Retina (tissue), 1 donor: ENCODE measurements at places on chromosomes 11 and 22.

GRCh38 chr11:2927851-2928604 lies 1.2 kb downstream of the PHLDA2 start:
- DNase-seq: no peak

DNA sequence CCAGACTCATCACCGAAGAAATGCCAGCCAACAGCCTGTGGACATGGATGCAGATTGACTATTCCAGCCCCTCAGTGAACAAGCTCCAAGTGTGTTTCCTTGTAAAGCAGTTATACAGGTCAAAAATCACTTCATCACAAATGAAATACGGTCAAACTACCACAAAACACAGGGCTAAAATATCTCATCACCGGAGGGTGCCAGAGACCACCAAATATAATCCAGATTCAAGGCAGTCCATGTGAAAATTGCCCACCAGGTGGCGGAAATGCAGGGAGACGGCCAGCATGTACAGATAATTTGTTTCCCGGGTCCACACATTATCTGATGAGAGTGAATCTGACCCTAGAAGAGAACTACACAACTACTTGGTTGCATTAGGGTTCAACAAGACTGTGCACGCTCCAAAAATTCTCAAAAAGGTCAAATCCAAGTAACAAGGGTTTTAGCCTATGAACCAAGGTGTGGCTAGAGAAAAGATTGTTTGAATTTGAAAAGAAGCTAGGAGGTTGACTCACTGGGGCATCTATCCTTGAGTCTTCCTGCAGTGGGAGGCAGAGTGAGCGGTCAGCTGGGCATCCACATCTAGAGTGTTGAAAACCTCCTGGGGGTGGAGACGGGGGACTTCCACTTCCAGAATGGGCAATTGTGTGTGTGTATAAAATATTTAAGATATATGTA lies 71.7 kb downstream of the IGLL5 start:
- DNase-seq: peak; percentile 92

GRCh38 chr11:122226810-122227379 lies 110.9 kb upstream of the BLID start:
- DNase-seq: no peak

- DNase-seq: no peak
Observed at GRCh38 chr11:67435727-67436458, 1.6 kb downstream of the PTPRCAP start.

GRCh38 chr11:134150195-134150903 lies 73.4 kb downstream of the NCAPD3 start:
- DNase-seq: no peak

DNA sequence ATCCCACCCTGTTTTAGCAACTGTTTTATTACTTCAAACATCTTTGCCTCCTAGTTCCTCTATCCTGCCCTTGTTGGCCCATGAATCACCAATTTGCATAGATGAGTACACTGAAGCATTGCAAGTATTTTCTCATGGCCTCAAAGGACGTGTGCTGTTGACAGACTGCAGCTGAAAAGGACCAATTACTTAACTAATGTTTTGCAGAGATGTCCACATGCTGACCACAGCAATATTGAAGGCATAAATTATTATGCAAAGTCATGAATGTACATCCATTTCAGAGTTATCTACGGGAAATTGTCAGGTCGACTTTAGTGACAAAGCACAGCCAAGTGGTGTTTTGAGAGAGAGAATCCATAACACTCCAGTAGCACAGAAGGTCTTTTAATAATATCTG lies 64.8 kb downstream of the CADM1 start:
- no peak for DNase-seq

DNA sequence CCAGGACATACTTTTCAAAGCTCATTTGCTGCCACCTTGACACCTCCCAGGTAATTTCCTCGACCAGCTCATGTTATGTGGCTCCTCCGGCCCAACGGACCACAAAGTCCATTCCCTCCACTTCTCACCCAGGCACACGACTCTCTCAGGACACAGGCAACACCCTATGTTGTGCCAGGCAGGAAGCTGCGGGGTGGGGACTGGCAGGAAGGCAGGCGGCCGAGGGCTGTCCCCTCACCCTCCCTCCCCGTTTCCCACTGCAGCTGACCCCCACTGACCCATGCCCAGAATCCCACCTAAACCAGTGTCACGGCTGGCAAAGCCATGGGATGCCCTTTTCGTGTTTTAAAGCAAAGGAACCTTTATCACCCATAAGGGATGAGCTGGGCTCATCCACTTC lies 20.8 kb downstream of the CELSR1 start:
- DNase-seq: no peak

- no peak for DNase-seq
Observed at GRCh38 chr11:61473370-61474012, 35.1 kb upstream of the LRRC10B start.

GRCh38 chr11:70481625-70482528 lies 83.5 kb downstream of the CTTN start:
- DNase-seq: no peak

DNA sequence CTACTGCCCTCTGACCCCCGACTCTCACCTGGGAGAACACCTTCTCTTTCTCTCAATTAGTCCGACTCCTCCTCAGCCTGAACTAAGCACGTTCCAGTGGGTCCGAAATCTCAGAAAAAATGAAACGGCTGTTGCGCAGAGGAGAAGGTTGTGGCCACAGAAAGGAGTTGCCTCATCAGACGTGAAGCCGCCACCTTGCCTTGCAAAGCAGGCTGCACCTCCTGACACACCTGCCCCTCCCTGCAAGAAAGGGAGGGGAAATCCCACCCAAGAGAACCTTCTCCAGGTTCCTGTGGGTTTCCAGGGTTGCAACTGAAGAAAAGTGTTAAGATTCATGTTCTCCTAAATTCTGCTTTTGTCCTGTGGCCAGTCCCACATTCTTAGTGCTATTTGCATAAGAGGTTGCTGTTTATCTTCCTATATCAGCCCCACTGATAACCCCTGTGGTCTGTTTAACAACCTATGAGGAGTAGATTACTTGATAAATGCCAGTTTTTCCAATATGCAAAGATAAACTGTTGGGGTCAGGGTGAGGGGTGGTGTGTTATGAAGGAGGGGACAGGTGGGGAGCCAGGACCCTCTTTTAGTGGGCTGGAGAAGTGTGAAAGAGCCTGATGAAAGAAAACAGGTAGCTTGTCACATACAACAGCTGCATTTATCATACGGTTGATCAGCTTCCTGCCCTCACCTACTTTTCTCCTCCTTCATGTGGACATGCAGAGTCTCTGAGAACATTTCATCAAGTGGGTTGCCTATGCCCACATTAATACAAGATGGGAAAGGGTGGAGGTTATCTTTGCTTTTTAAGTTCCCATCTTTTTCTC lies 18.2 kb downstream of the ZBTB16 start:
- DNase-seq: no peak

- no peak for DNase-seq
Observed at GRCh38 chr22:42282252-42282942, 11.9 kb upstream of the TCF20 start.

DNA sequence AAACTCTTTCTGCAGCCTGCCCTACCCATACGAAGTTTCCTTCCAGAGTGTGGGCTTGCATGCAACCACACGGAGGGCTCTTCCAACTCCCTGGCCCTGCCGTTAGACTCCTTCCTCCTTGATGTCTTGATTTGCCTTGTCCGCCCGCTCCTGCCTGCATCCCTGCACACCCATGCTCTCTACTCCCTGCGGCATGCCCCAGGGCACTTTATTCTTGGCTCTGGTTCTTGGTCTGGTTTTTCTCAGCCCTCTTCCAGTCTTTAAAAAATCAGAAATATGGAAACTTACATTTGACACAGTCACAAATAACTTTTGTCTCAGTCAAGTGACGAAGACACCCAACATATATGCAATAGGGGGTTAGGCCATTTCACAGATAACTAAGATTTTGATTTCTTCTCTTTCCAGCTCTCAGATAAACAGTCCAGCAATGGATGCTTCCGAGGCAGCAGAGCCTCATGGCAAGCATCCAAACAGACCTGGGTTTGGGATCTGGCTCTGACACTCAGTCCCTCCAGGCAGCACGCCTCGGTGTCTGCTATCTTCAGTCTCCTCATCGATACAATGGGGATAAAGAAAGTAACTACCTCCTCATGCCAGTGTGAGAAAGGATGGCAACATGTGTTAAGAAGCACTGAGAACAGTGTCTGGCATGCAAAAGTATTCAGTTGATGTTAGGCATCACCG lies 15.7 kb upstream of the OPCML start:
- DNase-seq: no peak

- DNase-seq: no peak
Observed at GRCh38 chr11:94030059-94030458, 8.9 kb downstream of the HEPHL1 start.

- DNase-seq: no peak
Observed at GRCh38 chr22:20840646-20841371, 17.8 kb downstream of the PI4KA start.

DNA sequence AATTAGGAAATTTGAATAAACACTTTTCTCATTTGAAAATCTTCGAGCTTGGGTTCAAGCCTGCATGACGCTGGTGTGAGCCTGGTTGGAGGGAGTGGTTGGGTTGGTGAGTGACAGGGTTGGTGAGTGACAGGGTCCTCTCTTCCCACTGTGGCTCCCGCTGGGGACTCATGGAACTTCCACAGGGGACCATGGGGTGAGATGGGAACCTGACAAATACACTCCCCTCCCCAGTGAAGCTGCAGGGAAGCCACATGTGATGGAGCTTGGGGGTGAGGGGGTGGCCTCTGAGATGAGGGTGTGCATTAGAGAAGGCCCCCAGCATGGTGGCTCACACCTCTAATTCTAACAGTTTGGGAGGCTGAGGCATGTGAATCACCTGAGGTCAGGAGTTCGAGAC lies 66.8 kb downstream of the RTL6 start:
- no peak for DNase-seq

GRCh38 chr22:26751217-26751616 lies 93.8 kb downstream of the MIAT start:
- DNase-seq: peak; percentile 84

DNA sequence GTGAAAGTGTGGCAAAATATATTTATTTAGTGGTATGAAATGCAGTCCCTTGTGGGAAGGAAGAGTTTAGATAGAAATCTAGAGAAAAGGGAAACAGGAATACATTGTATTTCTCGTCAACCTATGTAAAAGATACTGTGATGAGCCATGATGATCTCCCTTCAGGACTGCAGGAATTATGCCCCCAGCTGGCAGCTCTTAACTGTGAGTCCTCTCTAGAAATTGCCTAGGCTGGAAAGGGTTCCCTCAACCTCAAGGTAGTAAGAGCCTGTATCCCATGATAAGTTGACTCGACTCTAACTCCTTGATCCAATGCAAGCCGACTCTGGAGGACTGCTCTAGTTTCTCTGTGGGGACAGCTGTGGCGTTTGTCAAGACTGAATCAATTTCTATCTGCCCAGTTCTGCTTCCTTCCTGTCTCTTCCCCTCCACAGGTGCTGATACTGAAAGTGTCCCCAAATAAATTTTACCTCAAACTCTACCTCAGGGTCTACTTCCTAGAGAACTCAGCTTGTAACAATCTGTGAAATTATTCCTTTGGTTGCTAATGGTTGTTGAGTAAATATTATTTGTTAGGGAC lies 897.3 kb downstream of the METTL15 start:
- no peak for DNase-seq

DNA sequence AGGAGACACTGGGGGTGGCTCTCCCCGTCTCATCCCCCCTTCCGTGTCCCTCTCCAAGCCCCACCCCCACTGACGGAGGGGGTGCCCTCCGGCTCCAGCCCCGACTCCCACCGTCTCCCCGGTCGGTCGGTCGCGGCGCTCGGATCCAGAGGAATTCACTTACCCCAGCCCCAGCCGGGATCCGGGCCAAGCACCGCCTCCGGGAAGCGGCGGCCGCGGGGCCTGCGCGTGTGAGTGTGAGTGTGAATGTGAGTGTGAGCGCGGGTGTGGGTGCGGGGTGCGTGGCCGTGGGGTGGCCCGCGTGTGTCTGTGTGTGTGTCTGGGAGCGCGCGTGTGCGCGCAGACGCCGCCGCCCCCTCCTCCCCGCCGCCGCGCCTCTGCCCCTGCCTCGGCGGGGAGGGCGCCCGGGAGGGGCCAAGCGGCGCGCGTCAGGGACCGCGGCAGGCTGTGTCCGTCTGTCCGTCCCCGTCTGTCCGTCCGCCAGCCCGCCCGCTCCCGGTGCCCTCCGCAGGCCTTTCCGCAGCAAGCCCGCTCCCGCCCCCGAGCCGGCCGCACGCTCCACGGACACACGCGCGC lies at the start of gene ELFN2:
ELFN2 (minus strand) TSS at position 345 of the 576 bp plus-strand sequence. CDS start 51,945 bp downstream, outside the sequence.
- peak; percentile 56 for DNase-seq

GRCh38 chr11:14318581-14318981 lies 40.4 kb downstream of the RRAS2 start:
- DNase-seq: no peak

GRCh38 chr11:86416494-86416893 lies 41.8 kb downstream of the CCDC81 start:
- DNase-seq: no peak

- no peak for DNase-seq
Observed at GRCh38 chr11:77400271-77400670, 73.6 kb downstream of the PAK1 start.

- DNase-seq: no peak
Observed at GRCh38 chr11:12995823-12996222, 13.3 kb upstream of the RASSF10 start.

GRCh38 chr22:31341386-31342088 lies 4.6 kb downstream of the PATZ1 start:
- DNase-seq: no peak
